ENCODE measurements at places on chromosomes 4 and X.

GRCh38 chrX:107826238-107827029, 768 bp downstream of the MID2 start:
- peak; percentile 60 for DNase-seq

- no peak for DNase-seq
Observed at GRCh38 chr4:177239878-177240277, 69.8 kb upstream of the NEIL3 start.

- DNase-seq: no peak
Observed at GRCh38 chr4:105605493-105605892, 53.1 kb downstream of the ARHGEF38 start.

- no peak for DNase-seq
Observed at GRCh38 chr4:26106776-26107175, 192.8 kb downstream of the SMIM20 start.

DNA sequence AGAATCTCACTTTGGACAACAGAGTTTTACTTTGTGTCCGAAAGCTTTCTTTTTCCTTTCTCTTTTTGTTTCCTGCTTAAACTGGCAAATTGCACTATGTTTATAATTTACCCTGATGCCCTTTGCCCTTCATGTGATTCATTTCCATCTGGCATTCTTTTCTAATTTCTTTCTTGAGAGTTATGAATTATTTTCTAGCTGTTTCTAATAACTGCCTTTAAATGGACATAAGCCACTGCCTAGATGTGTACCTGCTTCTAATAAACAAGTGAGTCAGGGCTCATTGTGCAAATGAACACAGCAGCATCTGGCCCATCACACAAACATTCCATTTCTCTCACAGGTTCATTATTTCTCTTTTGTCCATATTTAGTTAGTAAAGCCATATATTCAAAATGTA, 242.3 kb upstream of the GPRIN3 start:
- DNase-seq: no peak

DNA sequence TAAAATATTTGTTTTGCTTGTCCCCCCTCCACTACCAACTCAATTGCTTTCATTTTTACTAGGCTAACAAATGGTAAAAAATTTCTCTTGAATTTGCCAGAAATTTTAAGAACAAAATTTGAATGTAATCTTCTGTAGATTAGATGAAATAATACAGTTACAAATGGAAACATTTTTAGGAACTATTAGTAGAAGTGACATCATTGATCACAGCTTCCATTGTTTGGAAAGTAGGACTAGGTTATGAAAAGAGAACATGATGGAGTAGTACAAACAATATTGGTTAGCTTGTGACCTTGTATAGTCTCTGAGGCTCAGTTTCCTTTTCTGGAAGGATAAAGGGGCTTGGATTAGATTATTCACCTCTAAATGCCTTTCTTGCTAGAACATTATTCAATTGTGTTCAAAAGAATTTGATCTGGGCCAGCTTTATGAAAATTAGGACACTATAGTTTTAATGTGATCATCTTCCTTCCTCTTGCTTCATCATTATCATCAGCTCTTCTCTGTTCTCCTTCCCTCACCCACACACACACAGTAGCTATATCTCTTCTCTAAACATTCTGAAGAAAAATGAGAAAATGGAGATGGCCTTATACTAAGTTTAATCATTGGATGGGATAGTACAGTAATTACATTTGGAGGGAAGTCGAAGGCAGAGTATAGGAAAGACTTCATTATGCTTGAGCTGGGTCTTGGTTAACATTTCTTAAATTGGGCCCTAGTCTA, 9.9 kb downstream of the MTMR1 start:
- DNase-seq: no peak

- DNase-seq: no peak
Observed at GRCh38 chrX:40773809-40774208, 38.5 kb upstream of the MED14 start.

- no peak for DNase-seq
Observed at GRCh38 chr4:152257601-152258066, 278.3 kb downstream of the FBXW7 start.

DNA sequence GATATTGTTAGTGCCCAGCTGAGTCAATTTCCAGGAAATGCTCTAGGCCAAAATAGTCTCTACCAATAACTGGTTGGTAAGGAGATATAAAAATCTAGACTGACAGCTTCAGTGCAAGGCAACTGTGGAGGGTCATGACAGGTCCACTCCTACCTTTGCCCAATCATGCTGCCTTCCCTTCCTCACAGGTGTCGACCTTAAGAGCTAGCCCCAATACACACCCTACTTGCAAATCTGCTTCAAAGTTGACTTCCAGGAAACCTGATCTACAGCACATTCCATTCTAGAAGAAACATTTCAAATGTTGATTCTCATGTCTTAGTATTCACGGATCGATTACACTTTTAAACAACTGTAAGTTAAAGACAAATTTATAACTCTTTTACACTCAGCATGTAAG, 1455.5 kb downstream of the TECRL start:
- no peak for DNase-seq

- no peak for DNase-seq
Observed at GRCh38 chr4:17168571-17168970, 270.1 kb upstream of the LDB2 start.

GRCh38 chr4:168220893-168221292, 97.7 kb downstream of the DDX60 start:
- DNase-seq: no peak

DNA sequence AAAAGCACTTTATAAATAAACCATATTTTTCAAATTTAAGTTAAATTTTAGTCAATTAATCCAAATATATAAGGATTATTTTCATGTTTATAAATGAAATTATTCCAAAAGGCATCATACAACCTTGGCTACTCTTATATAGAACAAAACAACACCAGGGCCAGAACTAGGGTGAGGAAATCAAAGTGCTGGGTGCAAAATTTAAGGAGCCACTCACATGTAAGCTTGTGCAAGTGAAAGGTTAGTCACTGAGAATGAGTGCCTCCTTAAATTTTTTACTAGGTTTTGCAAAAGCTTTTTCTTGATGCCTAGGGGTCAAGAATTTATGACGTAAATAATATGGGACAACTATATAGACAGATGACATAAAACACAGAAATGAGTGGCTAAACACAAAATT, 83.4 kb upstream of the COX18 start:
- DNase-seq: no peak

DNA sequence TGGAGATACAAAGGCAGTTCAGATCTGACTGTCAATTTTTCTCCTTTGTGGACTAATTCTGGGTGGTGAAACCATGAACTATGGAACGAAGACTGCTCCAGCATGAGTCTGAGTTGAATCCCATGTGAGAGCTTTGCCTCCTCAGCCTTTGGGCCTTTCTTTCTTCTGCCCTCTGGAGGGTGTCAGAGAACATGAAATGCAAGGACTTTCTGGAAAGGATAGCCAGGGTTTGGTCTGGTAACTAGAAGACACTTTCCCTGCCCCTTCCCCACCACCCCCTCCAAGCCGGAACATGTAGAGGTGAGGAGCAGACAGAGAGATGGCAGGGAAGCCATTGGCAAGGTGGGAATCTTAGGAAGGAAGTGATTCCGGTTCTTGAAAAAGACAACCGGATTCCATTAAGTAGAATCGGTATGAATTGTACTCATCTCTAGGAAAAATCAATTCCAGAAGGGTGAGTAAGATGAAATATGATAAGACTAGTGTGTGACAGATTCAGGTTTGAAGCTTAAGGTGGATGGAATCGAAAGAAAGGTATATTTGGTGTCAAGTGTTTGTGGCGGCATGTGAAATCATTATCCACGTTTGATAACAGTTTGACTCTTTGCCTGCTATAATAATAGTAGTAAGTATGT, 19.0 kb downstream of the FHL1 start:
- no peak for DNase-seq
